Vagina (tissue), 2 donors: ENCODE measurements at places on chromosomes 5 and 9.

DNA sequence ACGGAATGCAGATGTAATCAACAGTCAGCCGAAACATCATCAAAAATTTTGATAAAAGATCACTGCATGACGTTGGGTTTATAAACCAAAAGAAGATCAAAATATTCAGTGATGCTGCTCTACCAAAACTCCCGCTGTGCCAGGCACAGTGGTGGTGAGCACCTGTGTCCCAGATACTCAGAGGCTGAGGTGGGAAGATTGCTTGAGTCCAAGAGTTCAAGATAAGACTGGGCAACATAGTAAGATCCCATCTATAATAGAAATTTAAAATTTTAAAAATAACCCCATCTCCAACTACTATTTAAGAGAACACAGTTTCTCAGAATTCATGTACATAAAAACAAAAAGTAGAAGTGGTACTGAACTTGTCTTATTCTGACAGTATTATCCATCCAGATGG, 3.8 kb downstream of the LMAN2 start:
- DNase-seq: no peak

DNA sequence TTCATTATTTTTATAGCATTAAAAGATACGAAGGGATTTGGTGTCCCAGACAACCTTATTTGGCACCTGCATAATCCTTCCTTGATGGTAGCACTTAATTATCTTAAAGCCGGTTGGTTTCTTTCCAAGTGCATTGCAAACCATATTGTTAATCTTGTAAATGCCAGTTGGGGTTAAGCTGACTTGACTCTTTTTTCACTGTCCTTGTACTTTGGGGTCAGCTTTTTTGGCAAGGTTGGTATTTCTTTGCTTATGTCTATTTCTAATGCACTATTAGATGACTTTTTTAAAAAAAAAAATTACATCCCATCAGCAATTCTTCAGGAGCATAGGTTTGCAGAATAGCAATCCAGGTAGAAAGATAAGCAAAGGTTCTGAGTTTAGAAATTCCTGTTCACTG, 466.8 kb upstream of the TLE4 start:
- DNase-seq: no peak

DNA sequence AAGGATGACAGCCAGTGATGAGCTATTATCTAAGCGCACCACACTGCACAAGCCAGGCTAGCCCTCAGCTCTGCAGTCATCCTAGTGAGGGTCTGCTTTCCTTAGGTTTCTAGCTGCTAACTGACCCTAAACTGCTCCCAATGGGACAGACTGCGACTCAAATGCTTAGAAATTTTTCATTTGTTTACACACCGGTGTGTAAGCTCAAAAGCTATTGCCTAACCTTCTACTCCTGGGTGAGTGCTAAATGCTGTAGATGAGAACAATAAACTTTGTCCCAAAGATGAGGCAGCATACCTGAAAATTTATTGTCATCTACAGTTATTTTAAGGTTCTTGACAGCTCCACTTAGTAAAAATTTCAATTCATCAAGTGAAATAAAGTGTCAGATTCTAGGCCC, 311.4 kb downstream of the TMEM167A start:
- DNase-seq: no peak

DNA sequence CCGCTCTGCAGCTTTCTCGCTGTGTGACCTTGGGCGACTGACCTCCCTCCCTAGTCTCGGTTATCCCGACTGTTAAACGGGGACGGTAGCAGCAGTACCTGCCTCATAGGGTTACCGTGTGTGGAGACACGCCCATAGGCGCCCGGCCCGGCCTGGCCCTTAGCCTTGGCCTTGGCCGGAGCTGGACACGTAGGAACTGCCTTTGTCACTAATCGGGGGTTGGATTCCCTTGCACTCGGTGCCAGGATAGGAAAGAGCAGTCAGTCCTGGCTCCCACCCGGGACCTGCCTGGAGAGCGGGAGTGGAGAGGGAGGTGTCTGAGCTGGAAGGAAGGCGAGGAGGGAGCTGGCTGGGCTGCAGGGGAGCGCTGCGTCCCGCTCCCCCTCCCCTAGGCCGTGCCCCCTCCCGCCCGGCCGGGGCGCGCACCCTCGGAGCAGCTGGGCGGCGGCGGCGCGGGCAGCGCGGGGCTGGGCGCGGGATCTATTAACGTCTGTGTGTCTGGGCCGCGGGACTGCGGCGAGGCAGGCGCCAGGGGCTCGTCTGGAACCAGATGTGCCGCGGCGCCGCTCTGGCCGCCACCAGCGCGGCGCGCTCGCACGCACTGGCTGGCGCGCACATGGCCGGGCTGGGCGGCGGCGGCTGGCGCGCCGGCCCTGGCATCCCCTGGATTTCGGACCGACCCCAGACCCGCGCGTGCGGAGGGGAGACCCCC, 31.7 kb downstream of the PRRX2 start:
- no peak for DNase-seq

- DNase-seq: no peak
These were observed 410 bp downstream of the GLIPR2 start for GRCh38 chr9:36136894-36137391.

- no peak for DNase-seq
These were observed 42.0 kb downstream of the THBS4 start for GRCh38 chr5:80077051-80077714.
